ENCODE measurements at places on chromosomes 11 and 22. TPM values are rescaled to one million over a fixed set of nuclear protein-coding genes. Genes with fewer than 3 reads are reported as not detected.

NLRP10 gene
- total RNA-seq, result not detected

MRPL23 gene
- total RNA-seq, result 123 TPM

C11orf91 gene
- total RNA-seq, result 0.85 TPM

MMP1 gene
- 1.1 TPM for total RNA-seq

LRRC56 gene
- 0.28 TPM for total RNA-seq

PNPLA3 gene
- 1.5 TPM for total RNA-seq
